Placental pericyte (primary cell): ENCODE measurements at places on chromosomes 6 and 20. TPM values are rescaled to one million over a fixed set of nuclear protein-coding genes. Genes with fewer than 3 reads are reported as not detected.

Gene CLVS2
- not detected in 2 replicates for total RNA-seq

Gene SEL1L2
- total RNA-seq = not detected in 2 replicates

Gene PNLDC1
- total RNA-seq = not detected in 2 replicates

Gene CFAP206
- not detected in 2 replicates for total RNA-seq

Gene NFATC2
- total RNA-seq = 1.1 and 4.7 TPM in 2 replicates

Gene FAXC
- 0.14 TPM in 1 of 2 replicates, not detected in the other for total RNA-seq

Gene CSNK2B
- 198 and 356 TPM in 2 replicates for total RNA-seq

Gene SLC2A10
- total RNA-seq = 40.5 and 61.7 TPM in 2 replicates

Gene PGBD1
- total RNA-seq = 2.0 and 8.2 TPM in 2 replicates

Gene MYBL2
- total RNA-seq = 1.3 and 34.4 TPM in 2 replicates

Gene KHDC3L
- total RNA-seq = not detected in 2 replicates

Gene DPPA5
- not detected in 2 replicates for total RNA-seq

Gene GJA10
- not detected in 2 replicates for total RNA-seq

Gene PRR18
- not detected in 2 replicates for total RNA-seq
